Kasumi-1 (cell line): ENCODE measurements at places on chromosomes 6 and 20.

DNA sequence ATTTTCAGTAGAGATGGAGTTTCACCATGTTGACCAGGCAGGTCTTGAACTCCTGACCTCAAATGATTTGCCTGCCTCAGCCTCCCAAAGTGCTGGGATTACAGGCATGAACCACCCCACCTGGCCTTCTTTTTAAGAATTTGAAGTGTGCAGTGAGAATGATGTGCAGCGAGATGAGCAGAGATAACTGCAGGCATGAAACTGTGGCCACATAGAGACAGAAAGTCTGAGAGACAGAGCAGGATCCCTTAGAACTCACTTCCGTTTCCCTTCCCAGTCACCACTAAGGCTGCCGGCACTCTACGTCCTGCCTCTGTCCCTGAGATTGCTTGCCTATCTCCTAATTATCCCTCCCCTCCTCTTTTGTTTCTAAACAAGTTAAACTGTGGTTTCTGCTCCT, 27.2 kb downstream of the IL22RA2 start:
- DNase-seq = no peak

GRCh38 chr20:19048995-19049501, 163.4 kb upstream of the SLC24A3 start:
- no peak for DNase-seq

- DNase-seq = no peak
Observed at GRCh38 chr6:79613912-79614311, 17.2 kb upstream of the SH3BGRL2 start.

DNA sequence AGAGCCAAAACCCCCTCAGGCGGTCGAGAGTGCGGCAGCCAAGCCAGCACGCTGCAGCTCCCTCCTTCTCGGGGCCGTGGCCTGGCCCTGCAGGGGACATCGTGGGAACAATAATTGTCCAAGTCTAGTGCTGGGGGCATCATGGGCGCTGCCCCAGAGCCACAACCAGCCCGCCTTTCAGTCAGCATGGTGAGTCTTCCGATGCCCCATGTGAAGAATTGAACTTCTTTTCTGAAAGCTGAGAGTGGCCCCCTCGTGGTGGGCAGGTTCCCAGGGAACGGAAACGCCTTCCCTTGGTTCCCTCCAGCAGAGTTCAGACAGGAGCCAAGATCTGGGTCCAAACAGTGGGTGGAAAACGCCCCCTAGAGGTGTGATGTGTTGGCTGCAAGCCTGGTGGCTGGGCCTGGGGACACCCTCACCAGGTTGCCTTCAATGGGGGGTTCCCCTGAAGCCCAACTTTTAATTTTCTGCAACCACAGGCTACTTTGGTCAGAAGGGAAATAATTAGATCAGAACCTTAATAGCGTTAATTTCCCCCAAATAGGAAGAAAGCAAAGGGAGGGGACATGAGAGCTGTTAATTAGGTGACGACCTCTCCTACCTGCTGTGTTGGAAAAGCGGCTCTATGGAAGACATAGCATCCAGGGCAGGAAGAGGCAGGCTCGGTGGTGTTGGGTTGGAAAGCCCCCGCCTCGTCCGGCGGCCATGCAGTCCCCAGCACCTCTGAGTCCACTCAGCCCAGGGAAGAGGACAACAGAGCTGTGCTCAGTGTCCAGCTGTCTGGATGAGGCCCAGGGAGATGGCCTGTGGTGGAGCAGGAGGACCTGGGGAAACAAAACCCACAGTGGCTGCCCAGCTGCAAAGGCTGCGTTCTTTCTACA, 4.7 kb upstream of the MRGBP start:
- DNase-seq = peak; percentile 97

DNA sequence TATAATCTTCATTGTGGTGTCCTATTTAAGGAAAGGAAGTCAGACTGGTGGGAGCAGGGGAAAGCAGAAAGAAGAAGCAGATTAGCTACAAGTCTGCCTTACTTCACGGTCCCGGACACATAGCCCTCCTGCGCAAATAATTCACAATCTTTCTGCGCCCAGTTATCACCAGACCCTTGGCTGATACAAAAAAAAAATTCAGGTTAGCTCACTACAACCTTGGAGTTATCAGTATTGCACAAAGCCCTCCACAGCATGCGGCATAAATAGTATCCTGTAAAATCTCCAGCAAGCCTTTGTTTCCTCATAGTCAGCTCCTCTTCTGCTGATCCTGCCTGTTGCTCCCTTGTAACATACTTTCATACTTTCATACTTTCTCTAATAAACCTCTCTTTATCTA, 148.6 kb upstream of the FUT9 start:
- no peak for DNase-seq

GRCh38 chr6:53986165-53986720, 125.0 kb upstream of the MLIP start:
- DNase-seq = peak; percentile 74

DNA sequence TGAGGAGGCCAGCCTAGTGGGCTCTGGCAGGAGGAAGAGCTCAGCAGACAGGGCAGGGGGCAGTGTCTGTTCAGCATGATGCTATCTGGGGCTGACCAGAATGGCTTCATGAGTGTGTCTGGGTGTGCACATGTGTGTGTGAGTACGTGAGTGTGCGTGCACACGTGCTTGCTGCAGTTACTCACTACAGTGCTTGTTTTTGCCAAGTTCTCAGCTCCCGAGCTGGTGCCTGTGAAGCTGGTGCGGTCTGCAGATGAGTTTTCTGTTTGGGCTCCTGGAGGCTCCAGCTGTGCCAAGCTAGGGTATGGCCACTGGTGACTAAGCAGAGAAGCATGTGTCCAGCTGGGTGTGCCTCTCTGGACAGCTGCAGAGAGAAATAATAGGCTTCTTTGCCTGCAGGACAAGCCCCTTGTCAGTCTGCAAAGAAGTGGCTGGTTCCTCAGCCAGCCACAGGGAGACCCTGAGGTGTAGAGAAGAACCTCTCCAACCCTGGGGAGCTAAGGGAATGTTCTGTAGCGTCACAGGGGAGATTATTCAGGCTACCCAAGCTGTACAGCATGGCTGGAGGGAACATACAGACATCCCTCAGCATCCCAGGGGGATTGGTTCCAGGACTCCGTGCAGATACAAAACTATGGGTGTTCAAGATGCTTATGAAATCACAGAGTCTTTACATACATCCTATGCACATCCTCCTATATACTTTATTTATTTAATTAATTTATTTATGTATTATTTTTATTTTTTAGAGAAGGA, 40.2 kb upstream of the FAM50B start:
- no peak for DNase-seq

DNA sequence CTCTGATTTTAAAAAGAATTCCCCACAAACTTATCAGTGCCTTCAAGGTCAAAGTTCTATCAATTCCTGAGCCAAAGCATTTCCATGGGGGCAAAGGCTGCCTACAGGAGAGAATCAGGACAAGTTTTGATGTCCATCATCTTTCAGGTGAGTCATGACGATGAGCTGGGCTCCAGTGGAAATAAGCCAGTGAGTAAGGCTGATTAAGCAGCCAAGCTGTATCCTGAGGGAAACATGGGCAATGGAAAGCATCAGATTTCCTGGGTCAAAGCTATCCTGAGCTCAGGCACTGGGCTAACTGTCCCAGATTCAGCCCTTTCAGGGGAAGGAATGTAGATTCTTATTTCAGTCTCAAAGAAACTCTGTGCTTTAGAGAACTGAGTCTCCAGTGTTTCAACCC, 377.4 kb downstream of the CD109 start:
- no peak for DNase-seq

DNA sequence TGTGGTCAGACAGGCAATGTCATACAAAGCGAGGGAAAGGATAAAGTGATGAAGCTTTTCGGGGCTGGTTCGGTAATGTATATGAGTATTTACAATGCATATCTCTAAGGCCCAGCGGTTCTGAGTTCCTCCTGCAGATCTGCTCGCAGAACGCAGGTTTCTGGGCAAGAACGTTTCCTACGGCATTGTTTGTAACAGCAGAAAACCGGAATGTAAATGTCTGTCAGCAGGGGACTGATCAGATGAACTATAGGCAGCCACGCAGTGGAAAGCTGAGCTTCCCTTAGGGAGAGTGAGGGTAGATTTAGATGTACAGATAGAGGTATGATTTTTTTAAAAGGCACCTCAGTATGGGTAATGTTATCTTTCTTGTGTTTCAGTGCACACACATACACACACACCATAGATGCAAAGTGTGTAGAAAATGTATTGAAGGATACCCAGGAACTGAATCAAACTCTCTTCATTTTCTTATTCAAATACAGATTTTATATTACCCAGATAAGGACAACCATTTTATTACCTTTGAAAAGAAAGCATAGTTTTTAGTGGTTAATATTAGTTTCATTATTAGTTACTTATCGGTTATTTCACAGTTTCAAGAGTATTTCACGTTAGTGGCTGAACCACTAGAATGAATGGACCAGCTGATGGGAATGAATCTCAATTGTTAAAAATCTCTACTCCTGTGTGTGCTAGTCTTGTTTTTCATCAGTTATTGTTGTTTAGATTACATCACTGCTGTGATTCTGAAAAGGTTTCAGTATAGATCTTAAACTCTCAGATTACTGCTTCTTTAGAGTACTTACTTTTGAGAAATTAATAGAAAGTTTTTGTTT, 56.2 kb downstream of the SNX9 start:
- DNase-seq = no peak

- no peak for DNase-seq
Observed at GRCh38 chr6:79801362-79801761, 146.0 kb downstream of the ELOVL4 start.

- DNase-seq = peak; percentile 44
Observed at GRCh38 chr6:130282234-130282995, 59.7 kb upstream of the SAMD3 start.

DNA sequence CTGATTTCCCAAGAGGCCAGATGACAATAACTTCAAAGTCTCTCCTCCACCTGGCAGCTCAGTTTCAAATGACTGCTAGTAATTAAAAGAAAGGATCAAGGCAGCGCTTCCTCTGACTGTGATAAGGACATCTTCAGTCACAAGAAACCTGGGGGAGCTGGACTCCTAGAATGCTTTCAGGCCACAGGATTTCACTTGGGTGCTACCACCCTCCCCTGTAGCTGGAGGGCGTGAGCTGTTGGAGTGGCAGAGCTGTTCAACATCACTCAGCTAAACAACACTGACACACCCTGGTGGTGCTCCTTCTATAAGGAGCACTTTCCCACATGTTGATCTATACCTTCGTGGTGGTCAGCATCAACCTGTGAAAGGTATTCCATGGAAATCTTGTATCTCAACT, 2.2 kb upstream of the CNR1 start:
- DNase-seq = no peak

- no peak for DNase-seq
Observed at GRCh38 chr20:23520185-23520584, 29.3 kb downstream of the CST8 start.

GRCh38 chr6:9346923-9347322, 911.6 kb upstream of the SLC35B3 start:
- DNase-seq = no peak

DNA sequence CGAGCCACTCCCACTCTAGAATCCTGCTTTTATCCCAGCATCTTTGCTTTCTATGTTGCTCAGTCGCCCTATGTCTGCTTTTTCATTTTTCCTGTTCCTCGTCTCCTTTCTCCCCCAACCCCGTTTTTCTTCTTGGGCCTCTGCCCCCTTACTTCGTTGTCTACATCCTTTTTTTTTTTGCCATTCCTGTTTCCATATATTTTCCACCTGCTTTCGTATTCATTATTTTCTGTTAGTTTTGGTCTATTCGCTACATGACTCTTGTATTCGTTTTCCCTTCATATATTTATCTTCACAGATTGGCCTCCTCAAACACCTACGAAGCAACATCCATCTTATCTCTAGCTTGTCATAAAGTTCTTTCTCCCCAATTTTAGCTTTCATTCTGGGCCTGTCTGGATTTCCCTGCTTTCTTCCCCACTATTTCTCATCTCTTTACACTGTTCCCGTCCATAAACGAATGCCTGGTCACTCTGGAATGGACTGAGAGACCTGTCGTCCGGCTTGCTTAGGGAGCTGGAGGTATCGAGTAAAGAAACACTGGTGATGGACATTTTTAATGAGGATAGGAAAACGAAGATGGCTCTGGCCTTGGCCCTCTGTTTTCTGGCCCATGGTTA, 915 bp downstream of the PRRC2A start:
- DNase-seq = no peak

DNA sequence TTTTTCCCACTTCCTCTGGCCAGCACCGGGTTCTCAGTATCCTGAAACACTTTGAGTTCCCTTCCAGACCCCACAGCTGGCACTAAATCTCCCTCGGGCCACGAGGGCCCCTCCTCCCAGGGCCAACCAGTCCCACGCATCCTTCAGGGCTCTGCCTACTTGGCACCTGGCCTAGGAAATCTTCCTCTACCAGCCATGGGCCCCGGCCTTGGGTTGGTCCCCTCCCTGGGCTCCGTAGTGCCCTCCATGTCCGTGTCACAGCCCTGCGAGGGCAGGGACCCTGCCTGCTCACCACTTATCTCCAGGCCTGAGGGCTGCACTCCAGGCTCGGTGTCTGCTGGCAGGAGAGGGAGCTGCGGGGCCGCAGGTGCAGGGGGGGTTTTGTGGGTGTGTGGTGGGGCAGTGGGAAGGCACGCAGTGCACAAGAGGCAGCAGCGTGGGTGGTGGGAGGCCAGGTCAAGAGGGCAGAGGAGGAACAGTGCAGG, 48.8 kb upstream of the CDH22 start:
- DNase-seq = no peak

DNA sequence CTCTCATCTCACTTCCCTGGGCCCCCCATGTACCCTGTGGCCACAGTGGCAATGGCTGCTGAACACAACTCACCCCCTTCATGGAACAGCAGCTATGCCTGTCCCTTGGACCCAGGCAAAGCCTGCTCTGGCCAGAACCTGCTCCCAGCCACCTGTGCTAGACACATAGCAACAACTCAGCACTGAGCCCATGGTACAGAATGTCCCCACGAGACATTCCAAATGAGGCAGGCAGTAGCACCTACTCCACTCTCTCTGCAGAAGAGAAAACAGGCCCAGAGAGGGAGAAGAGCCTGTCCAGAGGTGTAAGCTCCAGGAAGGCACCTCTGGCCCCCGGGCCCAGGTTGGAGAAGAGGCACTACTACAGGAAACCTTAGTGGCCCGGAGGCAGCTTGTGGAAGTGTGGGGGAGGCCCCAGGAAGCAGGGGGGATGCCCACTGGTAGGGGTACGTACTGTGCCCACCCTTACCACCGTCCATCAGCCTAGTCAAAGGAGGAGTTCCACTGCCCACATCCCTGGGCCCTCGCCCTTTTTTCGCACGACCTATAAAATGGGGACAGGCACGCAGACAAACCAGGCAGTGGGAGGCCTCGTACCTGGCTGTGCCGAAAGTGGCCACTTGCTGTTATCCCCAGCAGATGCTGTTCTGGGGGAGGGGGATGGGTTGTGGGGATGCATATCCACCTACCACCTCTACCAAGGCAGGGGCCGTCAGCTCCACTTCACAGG, 97.2 kb downstream of the ASXL1 start:
- DNase-seq = no peak

GRCh38 chr6:52241819-52242218, 2.5 kb downstream of the IL17F start:
- DNase-seq = no peak

GRCh38 chr6:143449082-143449713, 1.3 kb downstream of the ADAT2 start:
- peak; percentile 56 for DNase-seq

DNA sequence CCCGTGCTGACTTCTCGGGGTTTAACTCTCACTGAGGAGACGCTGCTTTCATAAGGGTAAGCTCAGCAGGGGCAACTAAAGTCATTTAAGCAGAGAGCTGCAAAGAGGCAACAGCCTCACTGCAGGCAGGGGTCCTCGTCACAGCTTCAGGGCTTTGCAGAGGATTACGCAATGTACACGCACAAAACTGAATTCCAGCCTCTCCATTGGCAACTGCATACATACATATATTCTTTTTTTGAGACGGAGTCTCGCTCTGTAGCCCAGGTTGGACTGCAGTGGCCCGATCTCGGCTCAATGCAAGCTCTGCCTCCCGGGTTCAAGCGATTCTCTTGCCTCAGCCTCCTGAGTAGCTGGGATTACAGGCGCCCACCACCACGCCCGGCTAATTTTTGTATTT, 2.4 kb downstream of the GMEB2 start:
- DNase-seq = peak; percentile 56
